Caco-2 (cell line): ENCODE measurements at places on chromosomes 5 and 9. TPM values are rescaled to one million over a fixed set of nuclear protein-coding genes. Genes with fewer than 3 reads are reported as not detected.
A peak's percentile ranks its signal among the peaks of the same experiment; 100 is the strongest.

Gene MYOT
- total RNA-seq: not detected in 2 replicates

Gene SPATA31C1
- total RNA-seq: not detected in 2 replicates

Gene PLAC8L1
- total RNA-seq: 1.0 TPM in 1 of 2 replicates, not detected in the other

Gene FAXDC2
- 0.95 and 1.6 TPM in 2 replicates for total RNA-seq

Gene FRMD3
- total RNA-seq: 0.12 TPM in 1 of 2 replicates, not detected in the other

Gene FOXI1
- total RNA-seq: 0.14 and 0.39 TPM in 2 replicates

Gene PCDHB11
- 0.12 TPM in 1 of 2 replicates, not detected in the other for total RNA-seq

GRCh38 chr9:18606846-18607245 lies 132.9 kb downstream of the ADAMTSL1 start:
- H3K4me1 ChIP-seq: no peaks in the 10 kb centered on the region
- no peak for DNase-seq
- no peaks in the 10 kb centered on the region for H3K27me3 ChIP-seq
- no peaks in the 10 kb centered on the region for H3K36me3 ChIP-seq
- H3K27ac ChIP-seq: no peak overlapping the region

DNA sequence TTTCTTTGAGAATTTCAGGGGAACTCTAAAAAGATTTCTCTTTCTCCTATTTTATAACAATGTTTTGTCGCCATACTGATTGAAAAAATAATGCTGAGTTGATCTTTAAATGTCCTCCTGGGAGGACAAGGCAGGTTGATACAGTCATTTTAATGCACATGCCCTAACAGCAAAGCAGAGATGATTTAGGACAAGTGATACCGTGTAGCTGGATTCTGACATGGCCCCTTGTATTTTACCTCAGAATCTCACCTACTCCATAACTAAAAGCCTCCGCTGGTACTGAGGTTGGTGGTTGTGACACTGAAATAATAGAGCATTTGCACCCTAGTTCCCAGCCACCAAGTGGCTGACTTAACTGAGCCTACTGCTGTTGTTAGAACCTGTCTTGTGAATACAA lies 811 bp upstream of the LRRTM2 start:
- DNase-seq: no peak
- no peaks in the 10 kb centered on the region; the same call in 1 of the 2 replicates for H3K36me3 ChIP-seq
- H3K27me3 ChIP-seq: no peaks in the 10 kb centered on the region

DNA sequence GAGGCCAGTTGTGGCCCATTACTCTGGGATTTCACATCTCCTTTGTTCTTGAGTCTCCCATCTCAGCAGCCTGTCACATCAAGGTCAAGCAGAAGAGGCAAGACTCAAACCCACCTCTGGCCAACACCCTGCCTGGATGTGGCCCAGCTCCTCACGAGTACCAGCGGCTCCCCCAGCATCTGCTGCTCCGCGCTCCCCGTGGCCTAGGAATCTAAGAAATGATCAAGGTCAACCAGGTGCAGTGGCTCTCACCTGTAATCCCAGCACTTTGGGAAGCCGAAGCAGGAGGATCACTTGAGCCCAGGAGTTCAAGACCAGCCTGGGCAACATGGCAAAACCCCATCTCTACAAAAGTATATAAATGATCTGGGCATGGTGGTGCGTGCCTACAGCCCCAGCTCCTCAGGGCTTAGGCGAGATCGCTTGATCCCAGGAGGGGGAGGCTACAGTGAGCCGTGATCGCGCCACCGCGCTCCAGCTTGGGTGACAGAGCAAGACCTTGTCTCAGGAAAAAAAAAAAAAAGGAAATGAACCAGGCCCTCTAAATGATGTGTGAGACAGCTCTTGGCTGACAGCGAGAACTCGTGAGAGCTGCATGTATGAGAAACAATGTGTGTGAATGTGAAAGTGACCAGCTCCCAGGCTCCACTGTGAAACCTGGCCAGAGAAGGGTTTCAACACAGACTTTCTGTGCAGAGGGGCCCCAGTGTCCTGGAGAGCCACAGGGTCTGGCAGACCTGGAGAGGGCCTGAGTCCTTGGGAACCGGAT lies 61.6 kb upstream of the ANGPTL2 start:
- H3K27me3 ChIP-seq: no peaks in the 10 kb centered on the region
- H3K4me3 ChIP-seq: no peak overlapping the region
- no peak overlapping the region for H3K27ac ChIP-seq

GRCh38 chr5:133562554-133562953 lies 49.8 kb downstream of the FSTL4 start:
- no peak overlapping the region for H3K27ac ChIP-seq
- H3K4me1 ChIP-seq: no peaks in the 10 kb centered on the region
- no peak for DNase-seq
- H3K4me3 ChIP-seq: no peak overlapping the region
- H3K36me3 ChIP-seq: no peaks in the 10 kb centered on the region
- H3K27me3 ChIP-seq: no peaks in the 10 kb centered on the region; the same call in 1 of the 2 replicates

- H3K36me3 ChIP-seq: no peaks in the 10 kb centered on the region
- no peak overlapping the region for H3K4me3 ChIP-seq
- H3K4me1 ChIP-seq: no peaks in the 10 kb centered on the region
- H3K27me3 ChIP-seq: no peaks in the 10 kb centered on the region
- DNase-seq: no peak
- no peak overlapping the region for H3K27ac ChIP-seq
Observed at GRCh38 chr9:106420511-106420944, 442.4 kb upstream of the ZNF462 start.

- no peaks in the 10 kb centered on the region for H3K27me3 ChIP-seq
- H3K4me1 ChIP-seq: 0 out of 2 replicates have a peak, but pooled peaks cover 4% of the 10 kb centered on the region
- no peak overlapping the region for H3K4me3 ChIP-seq
- no peak overlapping the region for H3K27ac ChIP-seq
- H3K36me3 ChIP-seq: no peaks in the 10 kb centered on the region
Observed at GRCh38 chr5:143691945-143692290, 120.0 kb upstream of the HMHB1 start.

GRCh38 chr9:4987961-4988421 lies 2.9 kb downstream of the JAK2 start:
- no peak overlapping the region for H3K4me3 ChIP-seq
- H3K4me1 ChIP-seq: peaks cover 3% of the 10 kb centered on the region; the same call in 1 of the 2 replicates
- peak; percentile 46 for DNase-seq
- no peaks in the 10 kb centered on the region for H3K36me3 ChIP-seq
- H3K27me3 ChIP-seq: no peaks in the 10 kb centered on the region

- no peaks in the 10 kb centered on the region for H3K36me3 ChIP-seq
- H3K27ac ChIP-seq: no peak overlapping the region
- H3K27me3 ChIP-seq: no peaks in the 10 kb centered on the region; the same call in 1 of the 2 replicates
- DNase-seq: no peak
- H3K4me1 ChIP-seq: no peaks in the 10 kb centered on the region
Observed at GRCh38 chr5:17989567-17990563, 355.6 kb downstream of the TAF11L14 start.

- no peaks in the 10 kb centered on the region; the same call in 1 of the 2 replicates for H3K27me3 ChIP-seq
- DNase-seq: no peak
- no peak overlapping the region for H3K4me3 ChIP-seq
- H3K36me3 ChIP-seq: no peaks in the 10 kb centered on the region
- no peak overlapping the region for H3K27ac ChIP-seq
Observed at GRCh38 chr5:173291722-173292658, 36.2 kb downstream of the STC2 start.

DNA sequence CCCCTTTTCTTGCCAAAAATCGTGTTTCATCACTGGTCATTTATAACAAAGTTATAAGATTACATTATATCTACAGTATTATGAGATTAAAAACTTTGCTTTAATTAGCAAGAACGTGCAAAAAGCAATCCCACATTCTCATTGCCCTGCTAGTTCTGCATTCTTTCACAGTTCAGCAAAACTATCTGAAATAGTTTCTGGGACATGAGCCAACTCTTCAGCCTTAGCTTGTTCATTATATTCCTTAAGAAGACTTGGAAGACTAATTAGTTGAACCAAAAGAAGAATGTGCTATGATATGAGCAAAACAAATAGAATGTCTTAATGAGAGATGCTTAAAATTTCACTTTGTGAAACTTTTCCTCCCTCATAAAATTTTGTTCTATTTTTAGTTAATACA lies 76.7 kb downstream of the ITGA1 start:
- H3K4me1 ChIP-seq: peaks cover 23% of the 10 kb centered on the region
- H3K27me3 ChIP-seq: no peaks in the 10 kb centered on the region
- DNase-seq: no peak
- no peak overlapping the region for H3K4me3 ChIP-seq
- H3K36me3 ChIP-seq: no peaks in the 10 kb centered on the region

- no peak for DNase-seq
- H3K36me3 ChIP-seq: no peaks in the 10 kb centered on the region
- H3K4me3 ChIP-seq: no peak overlapping the region
Observed at GRCh38 chr9:30935730-30936129, 1448.7 kb upstream of the ACO1 start.

DNA sequence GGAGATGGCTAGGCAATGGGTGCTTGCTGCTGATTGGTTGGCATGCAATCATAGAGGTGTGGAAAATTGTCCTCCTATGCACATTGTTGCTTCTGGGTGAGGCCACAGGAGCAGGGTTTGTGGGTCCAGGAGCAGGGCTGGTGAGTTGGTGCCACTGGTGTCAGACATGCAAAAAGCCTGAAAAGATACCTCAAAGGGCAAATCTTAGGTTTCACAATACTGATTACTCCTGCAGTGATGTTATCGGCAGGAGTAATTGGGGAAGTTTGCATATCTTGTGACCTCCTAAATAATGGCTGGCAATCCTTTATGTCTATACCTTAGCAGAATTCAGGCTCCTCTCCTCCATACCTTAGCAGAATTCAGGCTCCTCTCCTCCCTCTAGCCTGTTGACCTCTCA lies 25.2 kb downstream of the SLC25A48 start:
- no peaks in the 10 kb centered on the region for H3K36me3 ChIP-seq
- H3K27me3 ChIP-seq: no peaks in the 10 kb centered on the region
- no peaks in the 10 kb centered on the region for H3K4me1 ChIP-seq
- no peak overlapping the region for H3K27ac ChIP-seq
- H3K4me3 ChIP-seq: no peak overlapping the region
- DNase-seq: no peak

GRCh38 chr5:132363431-132364112 lies 5.9 kb upstream of the SLC22A5 start:
- H3K36me3 ChIP-seq: peaks cover 3% of the 10 kb centered on the region
- no peak overlapping the region for H3K27ac ChIP-seq
- H3K4me1 ChIP-seq: peaks cover 41% of the 10 kb centered on the region
- no peaks in the 10 kb centered on the region for H3K27me3 ChIP-seq
- no peak overlapping the region for H3K4me3 ChIP-seq

GRCh38 chr5:143977891-143978461 lies 166.0 kb downstream of the HMHB1 start:
- no peaks in the 10 kb centered on the region for H3K4me1 ChIP-seq
- no peak for DNase-seq
- H3K27ac ChIP-seq: no peak overlapping the region
- no peak overlapping the region for H3K4me3 ChIP-seq
- 0 out of 2 replicates have a peak, but pooled peaks cover 1% of the 10 kb centered on the region for H3K27me3 ChIP-seq

- peak overlapping the region; percentile 68 for H3K27ac ChIP-seq
- peak; percentile 81 for DNase-seq
- no peak overlapping the region for H3K4me3 ChIP-seq
- peaks cover 46% of the 10 kb centered on the region for H3K4me1 ChIP-seq
Observed at GRCh38 chr5:56278335-56278753, 45.2 kb upstream of the ANKRD55 start.
